ENCODE measurements at places on chromosomes 1 and 21.

GRCh38 chr1:14413819-14414490, 184.5 kb upstream of the KAZN start:
- DNase-seq, result no peak

- no peak for DNase-seq
These were observed 126.8 kb upstream of the DEPDC1 start for GRCh38 chr1:68623700-68624099.

DNA sequence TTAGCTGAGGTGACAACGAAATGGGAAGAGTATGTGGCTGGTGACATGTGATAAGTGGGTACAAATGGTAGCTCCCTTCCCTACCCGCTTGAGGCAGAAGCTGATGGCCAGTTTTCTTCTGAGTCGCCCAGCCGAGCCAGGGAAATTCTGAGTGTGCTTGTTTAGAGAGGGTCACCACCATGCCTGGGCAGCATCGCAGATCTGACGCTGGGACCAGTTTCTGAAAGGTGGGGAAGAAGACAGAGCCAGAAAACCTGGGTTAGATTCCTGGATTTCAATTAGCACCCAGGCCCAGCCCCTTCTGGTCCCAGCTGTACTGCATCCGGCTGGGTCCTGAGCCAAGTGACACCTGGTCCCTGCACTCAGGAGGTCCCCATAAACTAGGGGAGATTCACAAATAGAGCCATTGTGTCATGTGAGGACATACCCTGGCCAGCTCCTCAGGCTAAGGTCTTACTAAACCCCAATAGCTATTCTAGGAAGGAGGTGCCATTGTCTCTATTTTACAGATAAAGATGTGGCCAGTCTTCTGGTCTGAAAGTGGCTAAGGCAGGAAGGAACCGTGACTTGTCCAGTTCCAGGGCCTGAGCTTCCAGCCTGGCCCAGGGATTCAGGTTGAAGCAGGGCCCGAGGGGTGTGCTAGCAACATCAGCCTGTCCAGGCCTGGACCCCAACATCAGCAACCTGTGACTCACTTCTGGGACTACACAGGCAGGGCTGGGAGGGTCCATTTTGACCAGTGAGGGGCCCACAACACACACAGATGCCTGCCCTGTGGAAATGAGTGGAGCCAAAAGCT, 1.7 kb upstream of the TMEM61 start:
- DNase-seq, result no peak

GRCh38 chr21:31946231-31946630, 73.4 kb downstream of the HUNK start:
- DNase-seq, result no peak

DNA sequence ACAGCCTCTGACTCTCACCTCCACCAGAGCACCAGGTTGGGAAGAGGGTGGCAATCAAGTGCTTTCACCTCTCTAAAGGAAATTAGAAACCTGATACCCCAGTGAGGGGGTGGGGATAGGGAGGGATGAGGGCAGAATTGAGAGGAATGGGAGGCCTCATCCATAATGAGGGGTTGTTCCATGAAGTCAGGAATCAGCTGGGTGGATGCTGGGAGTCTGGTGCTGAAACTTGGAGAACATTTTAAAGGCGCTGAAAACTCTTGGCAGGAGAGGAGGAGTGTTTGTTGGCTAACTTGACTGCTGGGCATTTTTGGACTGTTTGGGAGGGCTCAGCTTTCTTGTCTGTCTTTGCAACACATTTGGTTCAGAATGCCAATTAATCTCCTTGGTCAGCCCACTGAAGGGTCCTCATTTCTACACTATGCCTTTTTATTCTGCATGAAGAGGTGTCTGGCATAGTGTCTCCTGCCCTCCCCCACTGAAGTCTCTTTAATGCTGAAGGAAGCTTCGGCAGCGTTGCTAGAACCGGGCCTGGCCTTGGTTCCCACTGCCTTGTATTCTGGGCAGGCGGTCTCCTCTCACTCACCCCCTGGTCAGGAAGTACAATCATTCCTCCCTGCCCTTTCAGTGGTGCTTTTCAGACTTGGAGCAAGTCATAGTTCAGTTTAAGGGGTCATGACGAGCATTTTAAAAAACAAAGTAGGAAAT, 2.2 kb downstream of the PHGDH start:
- no peak for DNase-seq

DNA sequence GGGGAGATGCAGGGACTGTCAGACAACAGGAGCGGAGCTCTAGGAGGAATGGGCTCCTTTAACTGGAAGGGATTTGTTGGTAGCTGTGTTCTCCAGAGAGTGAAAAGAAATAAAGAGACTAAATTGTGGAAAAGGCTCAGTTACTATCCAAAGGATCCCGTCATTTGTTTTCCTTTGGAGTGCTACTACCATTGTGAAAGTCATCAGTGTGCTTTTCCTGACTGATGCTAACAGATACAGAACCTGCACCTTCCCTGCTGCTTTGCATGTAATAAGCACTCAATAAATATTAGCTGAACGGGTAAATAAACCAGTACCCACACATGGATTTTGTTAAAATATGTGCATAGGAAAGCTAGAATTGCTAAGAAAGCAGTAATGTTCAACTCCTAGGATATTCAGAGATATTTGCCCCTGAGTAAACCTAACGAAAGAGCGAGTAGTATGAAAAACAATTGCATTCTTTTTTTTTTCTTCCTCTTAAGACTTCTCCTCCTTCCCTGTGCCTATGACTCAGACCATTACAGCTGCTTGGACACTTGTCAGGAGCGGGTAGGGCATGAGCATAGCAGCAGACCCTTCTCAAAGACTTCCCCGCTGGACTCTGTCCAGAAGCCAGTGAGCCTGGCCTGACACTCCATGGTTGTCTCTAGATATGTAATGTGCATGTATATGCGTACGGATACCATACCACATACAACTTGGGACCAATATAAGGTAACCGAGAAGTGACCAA, 41.7 kb downstream of the PTGFRN start:
- no peak for DNase-seq

GRCh38 chr21:45509566-45510465, 32.4 kb downstream of the SLC19A1 start:
- DNase-seq, result peak; percentile 46

GRCh38 chr1:1752636-1753606, 25.3 kb downstream of the NADK start:
- DNase-seq, result no peak

- DNase-seq, result no peak
These were observed 47.6 kb downstream of the PKN2 start for GRCh38 chr1:88731475-88732269.

Measured in lower lobe of right lung (tissue), 2 donors.